Omental fat pad (tissue), 4 donors: ENCODE measurements at places on chromosomes 7 and 10. TPM values are rescaled to one million over a fixed set of nuclear protein-coding genes. Genes with fewer than 3 reads are reported as not detected.

DNA sequence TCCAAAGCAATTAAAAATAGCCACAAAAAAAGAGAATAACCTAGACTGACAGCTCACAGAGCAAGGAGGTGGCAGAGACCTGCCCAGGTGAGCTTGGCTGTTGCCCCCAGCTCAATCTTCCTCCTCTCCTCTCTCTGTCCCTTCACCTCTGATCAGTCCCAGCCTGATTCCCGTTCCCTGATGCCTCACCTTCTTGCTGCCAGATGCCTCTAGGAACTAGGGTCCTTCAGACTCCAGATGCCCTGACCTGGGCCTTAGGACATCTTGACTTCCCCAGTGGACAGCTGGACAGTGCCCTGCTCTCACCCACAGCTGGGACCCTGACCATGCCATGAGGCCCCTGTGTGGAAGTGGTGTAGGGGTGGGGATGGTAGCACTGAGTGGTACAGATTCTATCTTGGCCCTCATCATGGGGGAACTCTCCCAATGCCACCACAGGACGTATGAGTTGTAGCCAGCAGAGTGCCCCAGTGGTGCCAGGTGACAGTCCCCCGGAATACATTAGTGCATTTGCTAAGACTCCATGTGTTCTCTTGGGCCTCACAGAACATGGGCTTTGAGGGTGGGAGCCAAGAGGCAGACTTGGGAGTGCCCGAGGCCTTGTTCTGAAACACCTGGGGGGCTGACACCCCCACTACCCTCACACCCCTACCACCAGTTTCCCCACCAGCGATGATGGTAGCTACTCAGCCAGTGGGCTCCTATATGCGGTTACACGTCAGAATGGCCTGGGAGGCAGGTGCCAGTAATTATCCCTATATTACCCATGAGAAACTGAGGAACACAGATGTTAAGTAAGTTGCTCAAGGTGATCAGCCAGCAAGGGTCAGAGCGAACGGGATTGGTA lies 2.0 kb downstream of the DEPP1 start:
- DNase-seq = no peak

GRCh38 chr10:14648005-14648765 lies 126.5 kb downstream of the FAM107B start:
- no peak for DNase-seq

- no peak for DNase-seq
Measured at GRCh38 chr10:20380401-20380800, 516.7 kb downstream of the NEBL start.

- no peak for DNase-seq
Measured at GRCh38 chr7:28688651-28689050, 269.5 kb downstream of the TRIL start.

DNA sequence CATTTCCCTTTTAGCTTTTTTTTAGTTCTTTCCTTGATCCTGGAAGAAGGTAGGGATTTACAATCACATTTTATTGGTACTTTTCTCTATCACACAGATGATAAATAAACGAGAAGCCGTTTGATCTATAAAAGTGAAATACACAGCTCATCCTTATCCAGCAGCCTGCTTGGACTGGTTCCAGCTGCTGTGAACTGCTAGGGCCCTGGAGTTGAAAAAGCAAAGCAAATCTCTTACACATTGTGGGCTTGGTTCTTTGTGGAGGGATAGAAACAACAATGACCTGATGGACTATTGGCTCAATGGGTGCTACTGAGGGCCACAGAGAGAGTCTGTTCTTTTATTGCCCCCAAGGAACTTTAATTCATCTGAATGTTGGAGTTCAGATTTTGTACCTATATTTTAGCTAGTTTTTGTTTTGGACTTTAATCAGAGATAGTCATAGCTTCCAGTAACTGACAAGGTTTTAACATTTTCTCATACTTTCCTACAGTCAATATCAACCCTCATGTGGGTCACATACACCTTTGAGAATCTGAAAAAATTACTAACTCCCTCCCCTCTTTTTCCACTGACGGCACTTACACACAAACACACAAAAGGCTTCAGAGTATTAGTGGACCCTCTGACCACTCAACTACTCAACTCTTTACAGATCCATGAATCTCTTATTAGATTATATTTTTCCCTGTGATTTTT lies 91.6 kb upstream of the CCDC6 start:
- no peak for DNase-seq

Gene UNCX
- not detected for total RNA-seq

GRCh38 chr7:111987886-111988285 lies 218.3 kb downstream of the DOCK4 start:
- no peak for DNase-seq

Gene NXPH1
- not detected for total RNA-seq

GRCh38 chr7:112084520-112084971 lies 121.7 kb downstream of the DOCK4 start:
- DNase-seq = no peak

DNA sequence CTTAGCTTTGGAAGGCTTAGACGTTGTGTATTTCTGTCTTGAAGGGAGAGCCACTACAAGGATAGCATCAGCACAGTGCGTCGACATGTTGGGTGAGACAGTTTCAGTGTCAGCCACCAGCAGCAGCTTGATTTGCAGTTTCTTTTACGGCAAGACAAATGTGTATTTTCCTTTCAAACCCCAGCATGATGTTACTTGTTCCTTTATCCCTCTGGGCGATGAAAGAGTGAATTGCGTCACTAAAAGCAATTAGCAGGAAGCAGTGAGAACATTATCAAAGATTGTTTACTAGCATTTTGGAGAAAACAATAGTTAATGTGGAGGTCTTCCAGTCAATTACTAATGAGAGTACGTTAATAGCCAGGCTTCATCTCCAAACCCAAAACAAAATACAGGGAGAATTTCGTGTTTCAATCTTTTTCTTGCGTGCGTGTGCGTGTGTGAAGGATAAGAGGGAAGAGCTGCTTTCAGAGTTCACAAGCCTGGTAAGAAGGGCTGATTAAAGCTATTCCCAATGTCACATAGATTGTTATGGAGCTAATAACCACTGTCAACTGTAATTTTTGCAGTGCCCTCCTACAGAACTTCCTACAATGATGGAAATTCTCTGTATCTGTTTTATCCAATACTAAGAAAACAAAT lies 157.1 kb upstream of the AOAH start:
- no peak for DNase-seq

- DNase-seq = no peak
Measured at GRCh38 chr10:89438525-89438924, 24.2 kb downstream of the IFIT5 start.

GRCh38 chr7:91655656-91656055 lies 224.8 kb downstream of the MTERF1 start:
- DNase-seq = no peak

DNA sequence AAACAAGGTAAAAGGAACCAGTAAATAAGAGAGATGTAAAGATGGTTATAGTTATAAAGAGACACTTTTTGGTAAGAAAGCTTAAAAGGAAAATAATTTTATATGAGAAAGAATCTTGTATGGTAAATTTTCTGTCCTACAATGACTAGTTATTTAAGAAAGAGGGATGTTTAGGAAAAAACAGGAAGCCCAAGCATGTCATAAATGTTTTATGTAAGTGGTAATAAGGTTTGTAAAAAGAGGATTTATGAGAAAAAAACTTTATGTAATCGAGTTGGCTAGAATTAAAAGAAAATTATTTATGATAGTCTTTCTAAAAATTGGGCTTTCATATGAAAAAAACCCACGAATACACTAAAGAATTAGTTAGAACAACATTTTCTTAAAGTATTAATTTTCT lies 34.2 kb upstream of the CREB3L2 start:
- DNase-seq = no peak

DNA sequence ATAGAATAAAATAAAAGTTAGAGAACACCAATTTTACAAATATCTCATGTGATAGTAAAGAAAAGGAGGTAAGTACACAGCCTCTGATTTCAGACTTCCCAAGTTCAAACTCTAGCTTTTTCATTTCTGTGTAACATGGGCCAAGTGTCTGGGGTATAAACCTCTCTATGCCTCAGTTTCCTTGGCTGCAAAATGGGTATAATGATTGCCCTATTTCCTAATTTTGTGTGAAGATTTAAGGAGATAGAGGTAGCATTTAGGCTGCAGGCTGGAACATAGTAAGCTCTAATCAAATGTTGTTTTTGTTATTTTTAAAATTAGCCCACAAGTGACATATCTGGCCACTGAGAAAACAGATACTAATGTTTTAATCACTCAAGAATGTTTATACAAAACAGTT lies 26.1 kb upstream of the EPC1 start:
- no peak for DNase-seq
